Skeletal muscle cell (primary cell): ENCODE measurements at places on chromosomes 2 and 18.

DNA sequence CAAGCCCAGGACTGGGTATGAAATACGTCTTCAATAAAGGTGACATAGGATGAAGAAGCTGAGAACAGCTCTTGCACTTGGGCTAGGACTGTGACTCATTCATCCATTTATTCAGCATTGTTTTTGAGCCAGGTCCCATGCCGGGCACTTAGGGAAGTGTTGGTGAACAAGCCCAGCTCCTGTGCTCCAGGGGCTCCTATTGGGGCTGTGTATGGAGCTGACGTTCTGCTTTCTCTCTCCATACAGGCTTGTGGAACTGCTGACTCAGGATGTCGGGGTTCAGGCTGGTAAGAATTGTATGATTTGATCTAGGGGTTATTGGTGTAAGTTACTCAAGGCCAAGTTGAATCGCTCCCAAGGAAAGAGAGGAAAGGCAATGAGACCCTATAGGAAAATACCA lies 24.0 kb downstream of the MYO7B start:
- DNase-seq: no peak

DNA sequence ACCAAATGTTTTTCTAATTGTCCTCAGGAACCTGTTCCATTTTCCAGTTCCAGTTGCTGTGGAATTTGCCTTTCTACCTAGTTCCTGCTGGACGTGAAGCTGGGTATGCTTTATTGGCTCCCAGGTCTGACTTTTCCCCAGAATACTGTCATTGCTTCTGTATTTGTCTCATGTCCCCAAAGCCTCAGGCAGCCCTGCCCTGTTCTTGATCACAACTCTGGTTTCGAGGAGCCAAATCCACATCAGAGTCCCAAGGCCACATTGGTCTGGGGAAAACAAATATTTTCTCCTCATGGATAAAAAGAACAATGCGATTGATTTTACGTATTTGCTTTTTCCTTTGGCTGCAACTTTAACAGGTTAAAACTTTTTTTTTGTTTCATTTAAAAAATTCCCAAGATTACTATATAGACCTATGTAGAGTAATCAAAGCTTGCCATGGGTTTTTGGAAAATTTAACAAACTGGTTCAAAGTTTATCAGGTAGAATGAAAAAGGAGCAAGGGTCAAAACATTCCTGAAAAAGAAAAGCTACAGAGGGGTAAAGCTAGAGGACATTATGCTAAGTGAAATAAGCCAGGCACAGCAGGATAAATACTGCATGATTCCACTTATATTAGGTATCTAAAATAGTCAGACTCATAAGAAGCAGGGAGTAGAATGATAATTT lies 85.2 kb downstream of the MDH1 start:
- no peak for DNase-seq

- DNase-seq: no peak
Observed at GRCh38 chr2:109144721-109145120, 15.7 kb downstream of the SH3RF3 start.

DNA sequence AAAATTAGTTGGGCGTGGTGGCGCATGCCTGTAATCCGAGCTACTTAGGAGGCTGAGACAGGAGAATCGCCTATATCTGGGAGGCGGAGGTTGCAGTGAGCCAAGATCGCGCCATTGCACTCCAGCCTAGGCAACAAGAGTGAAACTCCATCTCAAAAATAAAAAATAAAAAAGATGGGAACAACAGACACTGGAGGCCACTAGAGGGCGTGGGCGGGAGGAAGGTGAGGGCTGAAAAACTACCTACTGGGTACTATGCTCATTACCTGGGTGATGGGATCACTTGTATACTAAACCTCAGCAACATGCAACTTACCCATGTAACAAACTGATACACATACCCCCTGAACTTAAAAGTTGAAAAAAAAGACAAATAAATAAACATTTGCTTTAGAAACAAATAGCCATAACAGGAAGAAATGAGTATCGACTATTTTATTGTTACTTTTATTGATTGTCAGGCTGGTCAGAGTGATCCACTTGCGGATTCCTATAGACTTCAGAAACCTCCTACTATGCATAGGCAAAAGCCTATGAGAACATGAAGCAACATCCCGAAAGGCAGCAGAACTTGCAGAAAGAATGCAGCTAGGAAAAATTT lies 61.0 kb downstream of the TMEM163 start:
- no peak for DNase-seq

GRCh38 chr18:57687970-57688369 lies 66.3 kb upstream of the NARS1 start:
- no peak for DNase-seq

DNA sequence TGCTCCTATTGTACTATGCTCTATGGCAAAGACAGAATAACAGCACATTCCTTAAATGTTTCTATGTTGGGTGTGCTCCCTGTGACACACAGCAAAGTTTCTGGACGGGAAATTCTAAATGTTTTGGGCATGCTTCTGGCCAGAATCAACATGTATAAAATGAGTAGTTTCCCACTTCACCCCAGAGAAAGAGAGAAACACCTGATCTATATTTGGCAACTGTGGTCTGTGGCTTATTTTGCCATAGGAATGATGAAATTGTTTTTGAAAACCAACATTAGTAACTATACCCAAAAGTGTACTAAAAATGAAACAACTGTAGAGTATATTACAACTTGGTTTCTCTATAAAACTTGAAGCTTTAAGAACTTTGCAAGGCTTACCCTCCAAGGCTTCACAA lies 89.1 kb downstream of the RAD51AP2 start:
- DNase-seq: peak; percentile 31

DNA sequence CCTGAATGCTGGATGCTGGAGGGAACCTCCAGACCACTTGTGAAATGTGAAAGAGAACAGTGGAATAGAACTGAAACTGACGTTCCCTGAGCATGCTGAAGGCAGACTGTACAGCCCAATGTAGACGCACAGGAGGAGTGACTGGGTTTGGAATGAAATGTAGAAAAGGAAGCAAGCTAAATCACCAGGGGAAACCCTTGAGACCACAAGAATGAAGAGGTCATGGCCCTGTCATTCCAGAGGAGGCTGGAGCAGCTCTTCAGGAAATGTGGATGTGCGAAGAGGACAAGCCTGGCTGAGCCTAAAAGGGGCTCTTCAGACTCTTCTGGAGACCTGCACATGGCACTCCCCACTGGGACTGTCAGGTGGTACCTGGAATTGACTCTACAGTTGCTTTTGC lies 118.5 kb upstream of the ALPP start:
- peak; percentile 83 for DNase-seq

DNA sequence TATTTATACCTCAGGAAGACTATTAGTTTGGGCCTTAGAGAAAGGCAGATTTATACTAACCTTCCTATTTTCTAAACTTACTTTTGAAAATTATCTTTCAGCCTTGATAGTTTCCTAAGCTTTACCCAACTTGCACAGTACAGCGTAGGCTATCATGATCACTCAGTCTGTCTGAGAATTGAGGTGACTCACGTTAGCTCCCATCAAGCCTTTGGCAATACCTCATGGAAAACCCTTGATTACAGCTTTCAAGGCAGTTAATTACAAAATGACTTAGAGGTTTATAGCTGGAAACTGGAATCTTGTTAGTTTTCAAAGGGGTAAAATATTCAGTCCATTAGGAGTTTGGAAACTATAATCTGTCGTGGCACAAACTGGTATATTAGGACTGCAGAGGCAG lies 26.4 kb upstream of the ARMC9 start:
- no peak for DNase-seq

DNA sequence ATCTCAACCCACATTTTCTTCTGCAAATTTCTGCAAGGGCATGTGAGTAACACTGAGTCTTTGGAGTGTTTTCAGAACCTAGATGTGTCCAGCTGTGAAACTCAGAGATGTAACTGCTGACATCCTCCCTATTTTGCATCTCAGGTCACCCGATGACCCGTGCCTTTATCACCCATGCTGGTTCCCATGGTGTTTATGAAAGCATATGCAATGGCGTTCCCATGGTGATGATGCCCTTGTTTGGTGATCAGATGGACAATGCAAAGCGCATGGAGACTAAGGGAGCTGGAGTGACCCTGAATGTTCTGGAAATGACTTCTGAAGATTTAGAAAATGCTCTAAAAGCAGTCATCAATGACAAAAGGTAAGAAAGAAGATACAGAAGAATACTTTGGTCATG lies 8.0 kb downstream of the UGT1A1 start:
- DNase-seq: no peak

DNA sequence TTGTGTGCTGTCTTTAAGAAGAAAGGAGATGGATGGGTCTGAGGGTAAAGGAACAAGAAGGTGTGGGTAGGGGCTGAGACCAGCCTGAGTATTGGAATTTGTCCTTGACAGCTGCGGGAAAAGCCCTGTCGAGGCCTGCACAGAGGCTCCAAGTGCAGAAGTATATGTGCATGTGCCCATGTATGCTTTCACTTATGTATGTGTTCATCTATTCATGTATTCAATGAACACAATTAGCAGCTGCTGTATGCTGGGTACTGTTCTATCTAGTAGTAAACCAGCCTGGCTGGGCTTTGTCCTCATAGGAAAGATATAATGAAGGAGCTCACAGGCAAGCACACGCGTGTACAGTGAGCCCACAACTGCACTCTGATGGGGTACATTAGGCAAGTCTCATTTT lies 181.4 kb downstream of the CALCRL start:
- DNase-seq: no peak

DNA sequence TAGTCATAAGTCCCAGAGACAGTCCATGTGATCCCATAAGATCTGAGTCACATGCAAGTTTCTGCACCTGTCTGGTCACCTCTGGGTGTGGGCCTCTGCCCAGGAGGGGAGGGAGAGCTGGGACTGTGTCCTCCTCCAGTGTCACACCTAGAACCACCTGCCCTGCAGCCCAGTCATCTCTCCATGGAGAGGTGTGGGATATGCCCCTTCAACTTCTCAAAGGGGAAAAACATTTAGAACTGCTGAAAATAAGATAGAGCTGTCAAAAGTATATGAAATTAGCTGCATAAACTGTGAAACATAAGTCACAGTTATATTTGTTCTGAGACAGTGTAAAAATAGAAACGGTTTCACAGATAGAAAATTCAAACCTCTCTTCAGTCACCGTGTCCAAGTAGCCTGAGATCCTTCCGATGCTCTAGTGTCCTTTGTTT lies 55.4 kb downstream of the NGEF start:
- no peak for DNase-seq

DNA sequence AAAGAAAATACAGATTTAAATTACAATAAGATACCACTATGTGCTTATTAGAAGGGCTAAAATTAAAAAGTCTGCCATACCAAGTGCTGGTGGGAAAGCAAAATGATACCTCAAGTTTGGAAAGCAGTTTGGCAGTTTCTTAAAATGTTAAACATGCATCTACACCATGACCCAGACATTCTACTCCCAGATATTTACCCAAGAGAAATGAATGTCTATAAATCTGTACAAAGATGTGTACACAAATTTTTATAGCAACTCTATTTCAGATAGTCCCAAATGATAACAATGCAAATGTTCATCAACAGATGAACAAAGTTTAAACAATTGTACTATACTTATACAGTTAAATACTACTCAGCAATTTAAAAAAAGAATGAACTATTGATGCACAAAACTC lies 7.1 kb upstream of the DSG4 start:
- no peak for DNase-seq

GRCh38 chr2:29475499-29475898 lies 360.3 kb downstream of the CLIP4 start:
- no peak for DNase-seq

GRCh38 chr2:11865805-11866204 lies 119.4 kb downstream of the LPIN1 start:
- no peak for DNase-seq

DNA sequence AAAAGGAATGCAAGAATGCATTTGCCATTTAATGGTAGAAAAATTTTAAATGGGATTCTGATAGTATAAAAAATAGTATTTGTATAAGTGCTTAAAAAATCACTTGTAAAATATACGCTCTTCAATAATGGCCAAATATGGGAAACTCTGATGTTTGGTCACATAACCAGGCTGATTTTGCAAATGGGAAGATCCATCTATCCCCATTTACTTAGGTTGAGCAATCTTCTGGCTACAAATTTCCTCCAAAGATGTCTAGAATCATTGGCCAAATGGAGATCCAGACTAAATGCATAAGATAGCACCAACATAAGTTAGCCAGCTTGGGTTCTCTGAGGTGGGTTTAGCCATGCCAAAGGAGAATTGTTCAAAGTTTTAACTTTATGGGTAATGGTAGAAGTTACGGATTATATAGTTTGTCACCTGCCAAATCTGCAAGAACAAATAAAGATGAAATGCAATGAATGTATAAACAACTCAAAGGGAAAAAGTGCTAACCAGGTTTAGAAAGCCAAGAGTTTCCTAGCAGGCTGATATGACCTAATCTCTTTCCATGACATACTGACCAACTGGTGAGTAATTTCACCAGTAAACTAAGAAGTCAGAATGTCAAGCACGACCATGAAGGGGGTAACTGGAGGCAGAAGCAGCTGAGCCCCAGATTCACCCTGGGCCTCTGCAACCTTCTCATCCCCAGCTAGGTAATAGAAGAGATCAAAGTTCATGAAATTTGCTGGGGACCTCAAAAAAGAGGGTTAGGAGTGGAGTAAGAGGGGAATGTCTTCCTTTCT lies 10.0 kb downstream of the RHOB start:
- DNase-seq: no peak

DNA sequence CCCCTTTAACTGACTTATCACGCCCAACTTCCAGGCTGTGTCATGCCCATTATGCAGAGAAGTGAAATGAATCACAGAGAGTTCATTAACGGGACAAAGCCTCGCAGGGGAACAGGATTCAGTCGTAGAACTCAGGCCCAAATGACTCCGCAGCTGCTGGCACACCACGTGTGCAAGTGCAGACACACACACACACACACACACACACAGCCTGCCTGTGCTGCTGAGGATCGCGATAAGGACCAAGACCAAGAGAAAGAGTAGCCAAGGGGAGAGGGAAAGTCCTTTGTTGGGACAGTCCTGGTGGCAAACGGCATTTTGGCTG lies 90.0 kb upstream of the TAF1B start:
- peak; percentile 80 for DNase-seq
